ENCODE measurements at places on chromosomes 1 and 21. TPM values are rescaled to one million over a fixed set of nuclear protein-coding genes. Genes with fewer than 3 reads are reported as not detected.

SYT6 gene
- 0.40 TPM for total RNA-seq

GPR25 gene
- total RNA-seq, result not detected

DNA sequence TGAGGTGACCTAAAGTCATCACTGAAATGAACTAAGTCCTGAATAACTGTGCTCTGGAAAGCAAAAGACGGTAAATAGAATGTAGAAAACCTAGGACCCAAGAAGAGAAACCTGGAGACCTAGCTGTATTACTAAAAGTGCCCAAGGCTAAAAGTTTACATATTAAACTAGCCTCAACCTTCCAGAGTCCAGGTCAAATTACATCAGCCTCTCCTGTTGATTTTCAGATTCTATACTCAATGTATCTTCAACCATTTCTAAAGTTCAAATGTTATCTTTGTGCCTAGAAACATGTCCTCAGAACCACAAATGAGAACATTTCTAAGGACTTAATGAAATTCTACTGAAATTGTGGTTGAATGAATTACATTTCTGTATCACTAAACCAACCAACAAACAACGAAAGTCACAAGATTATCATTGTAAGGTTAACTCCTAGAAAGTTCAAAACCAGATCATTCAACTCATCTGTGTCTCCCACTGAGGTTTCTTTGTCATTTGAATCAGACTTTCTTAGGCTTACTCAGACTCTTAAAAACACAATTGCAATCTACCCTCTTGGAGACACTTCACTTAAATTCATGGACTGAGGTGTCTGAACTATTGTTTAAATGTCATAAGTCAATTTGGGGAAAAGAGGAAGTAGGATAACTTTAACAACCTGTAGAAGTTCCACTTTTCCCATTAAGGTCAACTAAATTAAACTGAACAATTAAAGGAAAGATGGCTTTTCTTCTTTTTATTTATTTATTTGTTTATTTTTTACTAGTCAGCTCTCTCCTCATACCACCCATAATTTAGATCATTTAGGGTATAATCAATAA, 207.7 kb downstream of the BARHL2 start:
- no peak for DNase-seq

TNFRSF9 gene
- total RNA-seq, result 0.27 TPM

SPRR2E gene
- not detected for total RNA-seq

WNT3A gene
- not detected for total RNA-seq

- no peak for DNase-seq
Measured at GRCh38 chr1:5979536-5980313, 12.5 kb downstream of the NPHP4 start.

DNA sequence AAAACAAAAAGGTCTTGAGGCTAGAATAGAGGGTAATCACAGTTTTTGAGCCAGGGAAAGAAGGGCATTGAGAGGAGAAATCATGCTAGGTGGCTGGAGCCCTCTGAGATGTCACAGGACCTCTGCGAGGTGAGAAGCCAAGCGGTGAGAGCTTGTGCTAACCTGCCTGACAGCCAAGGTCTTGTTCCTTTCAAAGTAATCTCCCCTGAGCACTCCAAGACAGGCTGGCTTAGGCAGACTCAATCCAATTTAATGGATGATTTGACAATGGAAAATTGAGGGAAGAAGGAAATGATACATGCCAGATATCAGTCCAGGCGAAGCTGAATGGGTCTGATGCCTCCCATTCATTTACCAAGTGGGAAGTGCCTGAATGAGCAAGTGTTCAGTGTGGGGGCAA, 311.9 kb upstream of the PTBP2 start:
- no peak for DNase-seq

PPP1R15B gene
- total RNA-seq, result 38.7 TPM

DNA sequence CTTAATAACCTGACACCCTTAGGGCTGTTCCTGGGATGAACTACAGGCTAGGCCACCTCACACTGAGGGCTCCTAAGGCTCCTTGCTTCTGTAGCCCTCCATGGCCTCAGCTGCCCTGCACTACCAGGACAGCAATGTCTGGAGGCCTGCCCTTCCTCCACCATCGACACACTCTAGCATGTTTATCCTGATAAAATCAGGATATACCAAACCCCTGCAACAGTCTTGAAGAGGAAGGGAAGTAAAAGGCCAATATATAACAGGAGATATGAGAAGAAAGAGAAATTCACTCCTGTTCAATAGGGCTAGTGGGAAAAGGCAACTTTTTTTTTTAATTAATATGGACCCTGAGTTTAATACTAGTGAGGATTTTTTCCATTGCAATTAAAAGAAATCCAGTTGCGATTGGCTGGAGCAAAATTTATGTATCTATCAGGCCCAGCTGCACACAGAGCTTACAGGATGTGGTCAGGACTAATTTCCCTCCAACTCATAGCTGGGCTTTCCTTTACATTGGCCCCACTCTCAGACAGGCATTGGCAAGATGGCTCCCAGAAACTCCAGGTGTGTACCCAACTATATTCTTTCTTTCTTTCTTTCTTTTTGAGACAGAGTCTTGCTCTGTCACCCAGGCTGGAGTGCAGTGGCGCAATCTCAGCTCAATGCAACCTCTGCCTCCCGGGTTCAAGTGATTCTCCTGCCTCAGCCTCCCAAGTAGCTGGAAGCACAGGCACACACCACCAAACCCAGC, 13.5 kb upstream of the ATP2B4 start:
- no peak for DNase-seq

TAL1 gene
- total RNA-seq, result 13.6 TPM

GRCh38 chr1:31548534-31548906, 27.8 kb upstream of the TINAGL1 start:
- no peak for DNase-seq

DNA sequence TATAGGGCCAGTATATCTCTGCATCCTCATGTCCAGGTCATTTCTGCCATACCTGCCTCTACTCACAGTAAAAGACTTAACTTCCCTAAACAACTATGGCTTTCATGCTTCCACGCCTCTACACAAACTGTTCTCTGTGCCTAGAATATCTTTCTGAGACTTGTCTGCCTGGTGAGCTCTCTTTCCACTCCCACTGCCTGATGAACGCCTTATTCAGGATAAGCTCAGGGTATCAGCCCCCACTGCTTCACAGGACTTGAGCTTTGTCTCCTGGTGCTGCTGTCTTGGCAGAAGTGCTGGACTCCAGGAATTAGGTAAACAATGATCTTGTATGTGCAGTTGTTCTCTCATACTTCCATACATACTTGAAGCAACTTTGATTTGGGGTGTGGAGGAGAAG, 4.8 kb upstream of the DDX20 start:
- no peak for DNase-seq

PROK1 gene
- total RNA-seq, result not detected

DNA sequence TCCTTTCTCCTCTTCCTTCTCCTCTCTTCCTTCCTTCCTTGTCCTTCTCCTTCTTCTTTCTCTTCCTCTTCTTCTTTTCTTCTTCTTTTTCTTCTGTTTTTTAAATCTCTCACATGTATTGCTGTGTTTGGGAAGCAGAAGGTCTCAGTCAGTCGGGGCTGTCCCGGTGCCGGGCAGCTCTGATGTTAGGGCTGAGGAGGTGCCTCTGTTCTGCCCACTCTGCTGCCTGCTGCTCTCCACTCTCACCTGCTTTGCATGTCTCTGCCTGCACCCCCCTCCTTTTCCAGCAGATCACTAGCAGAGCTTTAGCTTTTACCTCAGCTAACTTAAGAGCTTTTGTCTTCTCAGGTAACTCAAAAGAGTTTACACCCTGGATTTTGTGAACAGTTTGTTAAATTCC, 276.6 kb downstream of the CHRM3 start:
- DNase-seq, result no peak

GRCh38 chr21:14376854-14377253, 6.1 kb downstream of the HSPA13 start:
- no peak for DNase-seq

- DNase-seq, result no peak
Measured at GRCh38 chr1:79708646-79709265, 702.2 kb upstream of the ADGRL4 start.

DNA sequence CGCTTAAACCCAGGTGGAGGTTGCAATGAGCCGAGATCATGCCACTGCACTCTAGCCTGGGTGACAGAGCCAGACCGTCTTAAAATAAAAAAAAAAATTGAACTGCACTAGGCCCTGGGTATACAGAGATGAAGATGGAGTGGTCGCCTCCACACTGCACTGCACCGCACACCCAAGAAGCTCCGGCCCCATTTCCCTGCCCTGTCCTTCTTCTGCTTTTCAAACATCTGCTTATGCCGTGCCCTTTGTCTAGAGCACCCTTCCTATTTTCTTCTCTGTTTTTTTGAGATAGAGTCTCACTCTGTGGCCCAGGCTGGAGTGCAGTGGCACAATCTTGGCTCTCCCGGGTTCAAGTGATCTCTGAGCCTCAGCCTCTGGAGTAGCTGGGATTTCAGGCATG, 17.4 kb downstream of the IQGAP3 start:
- no peak for DNase-seq

- no peak for DNase-seq
Measured at GRCh38 chr1:178609015-178609414, 96.1 kb downstream of the TEX35 start.

DNA sequence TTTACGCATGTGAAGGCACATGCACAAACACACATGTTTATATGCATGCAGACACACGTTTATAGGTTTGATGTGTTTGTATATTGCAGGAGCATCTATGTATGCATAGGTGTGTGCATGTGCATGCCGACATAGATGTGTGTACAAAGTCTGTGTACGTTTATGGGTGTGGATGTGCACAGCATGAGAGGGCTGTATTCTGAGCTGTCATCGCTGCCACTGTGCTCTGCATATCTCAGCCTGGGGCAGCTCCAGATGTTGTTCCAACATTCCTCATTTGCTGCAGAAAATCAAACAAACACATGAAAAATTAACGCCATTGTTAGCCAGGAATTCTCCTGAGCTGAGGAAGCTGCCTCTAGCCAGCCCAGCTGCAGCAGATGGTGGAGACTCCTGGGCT, 132.3 kb upstream of the CSF3R start:
- no peak for DNase-seq

DNA sequence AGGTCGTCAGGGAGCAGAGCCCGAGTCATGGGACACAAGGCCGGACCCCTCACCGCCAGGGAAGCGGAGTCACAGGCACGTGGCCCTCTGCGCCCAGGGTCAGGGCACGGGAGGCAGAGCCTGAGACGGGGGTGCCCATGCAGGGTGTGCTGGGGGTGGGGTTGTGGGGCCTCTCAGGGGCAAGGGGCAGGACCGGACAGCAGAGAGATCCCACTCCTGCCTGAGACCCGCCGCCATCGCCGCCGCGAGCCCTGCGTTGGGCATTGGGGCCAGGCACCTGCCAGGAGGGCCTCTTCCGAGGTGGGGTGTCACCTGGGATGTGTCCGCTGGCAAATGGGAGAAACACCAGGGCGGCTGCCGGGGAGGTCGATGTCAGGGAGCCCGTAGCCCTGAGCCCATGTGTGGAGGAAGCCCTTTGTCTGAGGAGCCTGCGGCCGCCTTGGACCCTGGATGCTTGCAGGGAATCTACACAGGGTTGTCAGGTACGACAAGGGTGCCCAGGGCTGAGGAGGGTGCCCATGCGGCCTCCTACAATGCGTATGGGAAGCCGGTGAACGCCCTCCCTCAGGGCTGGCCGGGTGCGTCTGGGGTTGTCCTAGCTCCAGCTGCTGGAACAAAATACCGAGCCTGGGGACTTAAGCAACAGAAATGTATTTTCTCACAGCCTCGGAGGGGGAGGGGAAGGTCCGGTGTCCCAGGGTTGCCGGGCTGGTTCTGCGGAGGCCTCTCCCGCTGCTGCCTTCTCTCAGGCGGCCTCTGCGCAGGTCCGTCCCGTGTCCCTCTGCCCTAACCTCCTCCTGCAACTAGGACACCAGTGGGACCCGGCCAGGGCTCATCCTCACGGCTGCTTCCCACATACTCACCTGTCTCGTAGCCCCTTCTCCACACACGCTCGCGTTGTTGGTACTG, 16.4 kb upstream of the C1orf159 start:
- no peak for DNase-seq

GRCh38 chr1:200415789-200416593, 6.2 kb upstream of the ZNF281 start:
- peak; percentile 75 for DNase-seq
